ENCODE measurements at places on chromosomes 3 and 15.

GRCh38 chr3:53815067-53815466, 31.2 kb downstream of the CHDH start:
- no peak for DNase-seq

DNA sequence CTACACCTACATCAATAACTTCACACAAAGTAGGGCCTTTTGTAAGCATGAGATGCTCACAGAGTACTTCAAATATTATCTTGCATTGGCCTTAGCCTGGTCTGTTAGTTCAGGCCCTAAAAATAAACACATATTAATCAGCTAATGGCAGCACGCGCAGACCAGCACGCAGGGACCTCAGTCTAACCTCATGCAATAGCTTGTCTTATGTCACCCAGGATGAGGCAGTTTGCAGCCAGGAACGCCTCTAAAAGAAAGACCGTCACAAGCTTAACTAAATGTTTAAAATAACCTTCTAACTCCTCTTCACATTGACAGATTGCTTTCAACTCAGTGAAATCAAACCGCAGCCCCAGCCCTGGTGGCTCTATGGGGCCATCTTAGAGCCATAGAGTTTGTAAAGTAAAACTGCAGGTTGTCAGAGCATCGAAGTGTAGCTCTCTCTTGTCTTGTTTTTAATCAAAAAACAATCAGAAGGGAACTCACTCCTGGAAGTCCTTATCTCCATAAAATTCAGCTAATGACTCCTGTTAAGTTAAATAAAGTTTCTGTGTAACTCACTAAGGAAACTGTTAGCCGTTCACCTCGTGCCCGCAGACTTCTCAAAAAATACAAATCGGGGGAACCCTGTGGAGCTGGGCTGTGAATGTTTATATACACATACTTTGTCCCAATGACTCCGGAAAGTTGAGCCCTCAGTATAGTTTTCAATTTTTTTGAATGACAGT, 212.6 kb downstream of the CDIN1 start:
- no peak for DNase-seq

DNA sequence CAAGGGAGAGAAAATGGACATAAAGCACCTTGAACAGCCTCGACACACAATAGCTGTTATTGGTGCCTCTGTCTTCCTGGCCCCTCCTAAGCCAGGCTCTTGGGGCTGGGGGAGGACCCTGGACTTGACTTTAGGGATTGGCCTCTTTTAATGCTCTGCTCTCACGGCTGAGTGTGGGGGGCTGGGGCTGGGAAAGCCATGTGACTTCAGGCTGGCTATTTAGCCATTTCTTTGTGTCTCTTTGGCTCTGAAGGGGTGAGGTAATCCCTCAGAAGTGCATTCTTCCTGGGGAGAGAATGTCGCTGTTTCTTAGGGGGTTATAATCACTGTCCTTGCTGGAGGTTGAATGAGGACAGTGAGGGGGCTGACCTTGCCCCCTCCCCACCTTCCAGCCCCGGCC, 26.2 kb downstream of the MAGEF1 start:
- no peak for DNase-seq

GRCh38 chr3:70072180-70072579, 72.6 kb downstream of the SAMMSON start:
- no peak for DNase-seq

GRCh38 chr15:31341071-31341470, 14.4 kb downstream of the KLF13 start:
- no peak for DNase-seq

- no peak for DNase-seq
Observed at GRCh38 chr15:27820232-27820631, 278.9 kb downstream of the OCA2 start.

GRCh38 chr3:5729852-5730251, 542.3 kb downstream of the EDEM1 start:
- DNase-seq = no peak

DNA sequence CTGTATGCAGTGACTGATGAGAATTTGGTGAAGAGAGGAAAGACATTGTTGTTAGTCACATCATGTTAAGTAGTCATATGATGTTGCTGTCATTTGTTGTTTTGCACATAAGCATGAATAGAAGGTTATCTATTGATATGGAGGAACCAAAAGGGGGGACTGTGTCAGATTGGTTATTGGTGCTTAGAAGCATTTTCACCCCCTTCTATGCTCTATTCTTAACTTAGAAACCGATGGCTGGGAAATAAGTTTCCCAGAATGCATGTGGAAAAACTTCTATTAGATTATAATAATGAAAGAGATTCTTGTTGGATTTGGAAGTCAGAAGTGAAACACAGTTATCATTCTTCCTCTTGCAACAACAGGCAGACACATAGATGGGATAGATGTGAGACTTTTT, 33.2 kb upstream of the CADM2 start:
- DNase-seq = no peak

GRCh38 chr15:67024314-67024997, 40.9 kb upstream of the SMAD3 start:
- DNase-seq = peak; percentile 64

DNA sequence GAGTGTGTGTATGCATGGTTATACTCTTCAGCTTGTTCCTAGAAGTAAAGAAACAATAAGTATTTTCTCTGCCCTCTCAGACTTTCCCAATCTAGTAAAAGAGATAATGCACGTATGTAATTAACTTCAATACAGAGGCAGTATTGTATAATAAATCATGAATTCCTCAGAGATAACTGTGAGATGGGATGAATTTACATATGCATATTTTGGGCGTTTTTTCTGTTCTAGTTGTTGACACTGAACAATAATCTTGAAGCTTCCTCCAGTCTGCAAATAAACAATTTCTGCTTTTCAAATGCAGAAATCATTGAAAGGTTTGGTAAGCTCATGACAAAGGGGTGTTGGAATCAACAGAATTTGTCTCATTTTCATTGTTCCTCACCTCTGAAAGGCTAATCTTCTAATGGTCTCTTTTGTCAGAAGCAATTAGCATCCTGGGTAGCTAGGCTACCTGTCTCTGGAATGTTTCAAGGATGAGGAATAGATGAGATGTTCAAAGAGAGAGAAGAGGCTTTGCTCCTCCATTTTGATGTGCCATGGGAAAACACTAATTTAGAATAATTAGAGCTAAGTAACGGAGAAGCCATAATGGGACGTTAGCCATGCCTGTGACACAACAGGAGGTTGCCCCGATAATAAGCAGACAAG, 43.3 kb upstream of the SIAH2 start:
- DNase-seq = no peak

- DNase-seq = no peak
Observed at GRCh38 chr15:71677766-71678165, 132.6 kb upstream of the NR2E3 start.

GRCh38 chr3:112327371-112327951, 5.5 kb upstream of the CD200 start:
- peak; percentile 22 for DNase-seq

GRCh38 chr3:11272906-11273574, 843 bp downstream of the ATG7 start:
- DNase-seq = no peak

DNA sequence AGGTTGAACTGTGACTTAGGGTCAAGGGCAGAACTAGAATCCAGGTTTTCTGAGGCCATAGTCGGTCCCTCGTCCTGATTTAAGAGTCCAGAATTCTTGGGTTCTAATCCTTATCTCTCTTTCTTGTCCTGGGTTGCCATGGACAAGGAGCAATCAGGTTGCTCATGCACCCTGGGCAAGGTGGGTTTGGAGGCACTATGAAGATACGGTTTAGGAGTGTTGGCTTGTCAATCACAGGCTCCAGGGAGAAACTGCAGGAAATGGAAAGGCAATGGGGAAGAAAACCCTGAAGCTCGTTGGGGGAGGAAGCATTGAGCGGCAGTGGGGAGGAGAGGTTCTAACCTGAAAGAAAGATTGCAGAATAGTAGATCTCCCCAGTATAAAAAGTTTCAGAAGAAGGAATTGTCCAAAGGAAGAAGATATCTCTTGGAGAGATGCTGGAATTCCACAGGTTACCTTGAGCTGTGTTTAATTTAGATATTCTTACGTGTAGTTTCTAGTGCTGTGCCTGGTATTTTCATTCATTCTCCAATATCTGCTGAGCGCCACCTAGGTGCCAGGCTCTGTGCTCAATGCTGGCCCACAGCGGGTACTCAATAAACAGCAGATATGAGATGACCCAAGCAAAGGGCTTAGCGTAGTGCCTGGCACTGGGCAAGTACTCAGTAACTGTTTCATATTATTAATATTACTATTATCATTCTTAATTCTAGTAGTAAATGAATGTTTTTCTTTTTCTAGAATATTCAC, 2.0 kb downstream of the ACAN start:
- no peak for DNase-seq

- DNase-seq = no peak
Observed at GRCh38 chr3:162740941-162741596, 1244.5 kb downstream of the OTOL1 start.

DNA sequence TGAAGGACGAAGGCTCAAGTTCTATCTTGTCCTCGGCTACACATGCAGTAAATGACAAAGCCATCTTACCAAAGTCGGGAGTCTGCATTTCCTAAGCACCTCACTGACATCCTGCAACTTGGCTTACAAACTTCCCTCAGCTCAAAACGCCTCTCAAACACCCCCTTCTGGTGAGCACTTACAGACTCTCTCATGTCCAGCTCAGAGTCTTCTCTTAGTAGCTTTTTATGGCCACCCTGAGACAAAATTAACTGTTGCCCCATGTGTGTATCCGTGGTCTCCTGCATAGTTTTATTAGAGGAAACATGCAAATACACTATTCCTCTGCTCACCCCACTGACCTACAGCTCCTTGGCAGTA, 819.7 kb downstream of the FHIT start:
- DNase-seq = no peak

GRCh38 chr15:85157344-85157743, 175.7 kb downstream of the PDE8A start:
- no peak for DNase-seq

- DNase-seq = peak; percentile 71
Observed at GRCh38 chr15:65377976-65378366, at the start of gene IGDCC3. Gene IGDCC3, minus strand, starts transcription at chr15:65378002. Its CDS starts 214 bp downstream, at chr15:65377788.

DNA sequence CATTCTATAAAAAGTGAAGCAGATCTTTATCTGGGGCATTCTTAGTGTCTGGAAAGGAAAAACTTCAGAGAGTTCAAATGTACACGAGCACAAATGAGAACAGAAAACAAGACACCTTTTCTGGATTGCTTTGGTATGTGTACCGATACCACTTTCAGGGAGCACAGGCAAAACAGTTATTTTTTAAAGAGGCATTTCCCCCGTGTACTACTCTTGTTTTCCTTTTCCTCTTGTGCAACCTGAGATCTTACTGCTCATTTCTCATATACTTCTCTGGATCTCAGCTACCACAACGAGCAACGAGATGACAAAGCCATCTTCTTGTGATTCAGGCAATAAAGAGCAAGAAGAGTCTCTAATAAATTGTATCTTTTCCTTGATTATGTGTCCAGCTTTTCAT, 463.6 kb downstream of the SHQ1 start:
- no peak for DNase-seq

GRCh38 chr15:91253605-91254004, 153.5 kb downstream of the SV2B start:
- DNase-seq = no peak

DNA sequence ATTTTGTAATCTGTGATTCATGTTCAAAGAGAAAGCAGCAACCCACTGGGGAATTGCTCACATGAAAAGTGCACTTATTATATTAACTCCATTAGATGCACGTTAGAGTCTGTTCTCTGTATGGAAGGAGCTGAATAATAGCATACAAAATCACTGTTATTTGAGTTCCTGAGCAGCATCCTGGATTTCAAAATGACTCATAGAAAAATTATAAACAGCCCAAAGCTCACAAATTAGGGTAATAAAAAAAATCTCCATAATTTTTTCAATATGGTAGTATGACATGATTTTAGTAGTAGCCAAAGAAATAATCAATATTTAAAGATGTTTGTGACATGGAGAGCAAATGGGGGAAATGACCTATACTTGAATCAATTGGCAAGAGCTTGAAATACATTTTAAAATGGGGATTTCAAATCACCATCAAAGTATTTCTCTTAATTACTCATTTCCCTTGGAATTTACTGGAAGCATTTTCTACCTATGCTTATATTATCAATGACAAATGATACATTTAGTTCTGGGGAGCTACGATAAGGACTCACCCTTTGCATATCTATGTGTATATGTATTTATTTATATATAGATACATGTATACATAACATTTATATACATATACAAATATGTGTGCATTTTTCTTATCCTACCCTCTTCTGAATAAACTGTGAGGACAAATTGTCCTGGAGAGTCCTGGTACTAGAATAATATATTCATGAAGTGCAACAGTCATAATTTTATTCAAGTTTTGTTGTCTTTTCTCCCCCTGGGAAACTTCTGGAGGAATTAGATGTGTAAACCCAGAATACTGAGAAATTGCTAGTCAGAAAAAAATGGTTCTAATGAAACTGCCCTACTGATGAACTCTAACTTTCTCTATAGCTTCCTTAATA, 116.3 kb downstream of the RPL22L1 start:
- no peak for DNase-seq

- DNase-seq = no peak
Observed at GRCh38 chr3:185778094-185778493, 46.7 kb downstream of the IGF2BP2 start.
